Smooth muscle cell of bladder (primary cell): ENCODE measurements at places on chromosomes 3 and 15. TPM values are rescaled to one million over a fixed set of nuclear protein-coding genes. Genes with fewer than 3 reads are reported as not detected.

The CERS3 gene
- 0.14 TPM in 1 of 2 replicates, not detected in the other for total RNA-seq

The SHF gene
- 2.0 and 2.8 TPM in 2 replicates for total RNA-seq

The PFN2 gene
- total RNA-seq: 170 and 184 TPM in 2 replicates

The TYRO3 gene
- 4.0 and 4.3 TPM in 2 replicates for total RNA-seq

The OR5K2 gene
- total RNA-seq: not detected in 2 replicates

The ACAN gene
- 0.28 and 0.92 TPM in 2 replicates for total RNA-seq

The FAM81A gene
- total RNA-seq: under 0.01 and 0.18 TPM in 2 replicates

The TM4SF4 gene
- not detected in 2 replicates for total RNA-seq
